Fibroblast of mammary gland (primary cell): ENCODE measurements at places on chromosomes 16 and 17.

DNA sequence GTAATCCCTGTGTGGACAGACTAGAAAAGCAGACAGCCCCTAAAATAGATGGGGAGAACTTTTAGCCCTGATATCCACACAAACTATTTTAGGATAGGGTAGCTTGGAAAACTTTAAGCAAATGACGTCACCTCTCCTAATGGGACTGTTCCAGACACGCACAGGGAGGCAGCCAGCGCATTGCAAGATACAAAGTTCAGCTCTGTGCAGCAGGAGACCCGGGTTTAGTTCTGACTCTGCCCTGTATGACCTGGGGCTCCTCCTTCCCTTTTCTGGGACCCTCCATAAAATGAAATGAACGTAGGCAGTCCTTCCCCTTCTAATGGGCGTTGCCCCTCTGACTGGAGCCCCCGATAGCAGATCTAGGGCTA is 6.3 kb downstream of the ZNF689 start:
- peak; percentile 61 for DNase-seq

GRCh38 chr17:65055280-65055707 is 1.2 kb downstream of the GNA13 start:
- no peak for DNase-seq

GRCh38 chr17:43901861-43902589 is 5.3 kb downstream of the MPP2 start:
- DNase-seq: no peak

DNA sequence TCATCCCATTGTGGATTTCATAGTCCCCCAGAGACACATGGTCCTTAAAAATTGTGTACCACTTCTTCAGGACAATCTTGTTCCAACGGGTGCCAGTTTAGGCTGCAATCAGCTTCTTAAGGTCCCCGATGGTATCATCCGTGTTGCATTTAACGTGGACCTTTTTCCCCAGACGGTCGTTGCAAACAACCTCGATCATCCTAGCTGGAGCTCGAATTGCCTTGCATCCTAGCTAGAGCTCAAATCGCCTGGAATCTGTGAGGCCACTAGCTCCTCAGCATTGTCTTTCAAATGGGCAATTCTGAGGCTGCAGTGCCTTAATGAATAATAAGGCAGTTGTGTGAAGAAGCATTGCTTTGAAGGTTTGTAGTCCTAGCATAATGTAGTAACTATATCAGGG is 37.7 kb upstream of the RHBDL3 start:
- no peak for DNase-seq

DNA sequence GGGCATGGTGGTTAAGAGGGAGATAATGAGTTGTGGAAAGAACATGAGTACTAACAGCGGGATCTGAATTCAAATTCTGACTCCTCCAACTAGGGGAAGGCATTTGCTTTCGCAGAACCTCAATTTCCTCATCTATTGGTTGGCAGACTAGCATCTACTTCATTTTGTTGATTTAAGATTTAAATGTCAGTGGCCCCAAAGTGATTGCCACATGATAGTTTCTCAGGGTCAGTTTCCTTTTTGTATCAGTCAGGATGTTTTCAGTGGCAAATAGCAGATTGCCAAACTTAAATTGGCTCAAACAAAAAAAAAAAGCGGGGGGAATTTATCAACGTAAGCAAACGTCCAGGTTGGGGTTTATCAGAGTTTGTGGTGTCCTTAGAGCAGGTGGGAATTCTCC is 25.1 kb upstream of the NOS2 start:
- no peak for DNase-seq
